Esophagus muscularis mucosa (tissue), 4 donors: ENCODE measurements at places on chromosomes 4 and X.
A peak's percentile ranks its signal among the peaks of the same experiment; 100 is the strongest.

DNA sequence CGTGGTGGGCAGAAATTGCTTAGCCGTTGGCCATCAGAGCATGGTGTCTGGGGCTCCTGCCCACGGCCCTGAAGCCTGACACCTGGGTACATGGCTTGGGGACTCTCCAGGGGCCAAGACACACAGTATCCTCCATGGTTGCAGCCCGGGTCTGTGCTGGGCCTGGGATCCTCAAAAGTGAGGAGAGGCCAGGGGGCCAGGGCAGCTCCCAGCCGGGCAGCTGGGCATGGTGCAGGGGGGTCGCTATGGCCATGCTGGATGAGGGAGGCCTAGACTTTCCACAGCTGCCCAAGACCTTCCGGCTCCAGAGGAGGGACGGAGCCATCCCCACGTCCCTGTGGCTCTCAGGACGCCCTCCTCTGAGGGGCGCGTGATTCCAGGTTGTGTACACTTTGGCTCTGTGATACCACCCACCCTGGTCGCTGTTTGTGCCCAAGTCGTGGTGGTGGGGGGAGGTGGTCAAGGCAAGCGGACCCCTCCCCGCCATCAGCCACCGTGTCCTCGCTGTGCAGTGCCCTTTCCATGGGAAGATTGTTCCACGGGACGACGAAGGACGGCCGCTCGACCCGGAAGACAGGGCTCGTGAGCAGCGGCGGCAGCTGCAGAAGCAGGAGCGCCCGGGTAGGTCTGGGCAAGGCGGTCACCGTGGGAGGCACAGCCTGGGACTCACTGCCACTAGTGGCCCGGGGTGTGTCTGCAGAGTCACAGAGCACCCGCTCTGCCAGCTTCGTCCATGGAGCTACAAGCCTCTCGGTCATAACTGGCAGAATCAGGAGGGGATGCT lies 25.7 kb downstream of the NKX1-1 start:
- no peak for DNase-seq

GRCh38 chr4:123581802-123582201 lies 185.2 kb downstream of the SPRY1 start:
- DNase-seq = no peak

DNA sequence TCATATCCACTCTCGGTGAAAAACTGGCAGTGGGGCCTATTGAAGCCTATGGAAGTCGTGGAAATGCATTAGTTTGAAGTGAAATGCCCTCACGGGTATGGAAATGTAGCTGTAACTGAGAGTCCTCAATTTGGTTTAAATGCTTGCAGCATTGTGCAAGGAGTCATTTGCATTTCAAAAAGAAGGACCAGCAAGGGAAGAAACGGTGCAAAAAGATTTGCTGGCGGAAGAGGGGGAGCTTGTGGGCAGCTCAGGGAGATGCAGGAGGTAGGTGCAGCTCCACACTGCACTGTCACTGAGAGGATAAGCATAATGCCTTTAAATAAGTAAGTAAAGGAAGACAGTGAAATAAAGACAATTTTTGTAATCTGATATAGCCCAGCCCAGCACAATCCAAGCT lies 400.4 kb upstream of the DIPK2B start:
- no peak for DNase-seq

DNA sequence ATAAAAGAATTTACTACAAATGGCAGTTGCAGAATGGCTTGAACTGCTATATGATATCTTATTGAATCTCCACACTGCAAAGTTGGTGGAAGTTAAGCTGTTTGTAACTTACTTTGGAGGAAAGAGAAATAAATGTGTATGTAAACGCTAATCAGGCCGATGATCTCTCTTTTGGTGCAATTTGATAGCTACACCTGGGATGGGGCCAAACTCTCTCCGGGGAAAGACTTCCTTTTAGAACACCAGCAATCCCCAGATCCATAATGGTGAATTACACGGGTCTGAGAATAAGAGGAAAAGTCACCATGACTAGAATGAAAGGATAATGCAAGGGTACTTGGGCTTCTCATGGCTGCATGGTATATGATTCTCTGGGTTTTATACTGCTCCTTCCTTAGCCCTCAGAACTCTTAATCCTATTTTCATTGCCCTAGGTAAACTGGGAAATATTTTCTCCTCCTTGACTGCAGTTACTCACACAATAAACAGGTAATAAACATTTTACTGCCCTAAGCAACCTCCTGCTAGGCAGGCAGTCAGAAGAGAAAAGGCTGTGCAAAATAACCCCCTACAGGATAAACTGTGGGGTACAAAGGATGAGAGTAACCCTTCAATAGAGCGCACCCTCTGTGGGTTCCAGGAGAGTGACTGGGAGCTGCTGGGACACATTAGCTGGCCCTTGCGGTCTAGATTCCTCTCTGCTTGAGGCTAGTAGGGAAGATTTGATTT lies 109.3 kb downstream of the MGST2 start:
- no peak for DNase-seq

GRCh38 chr4:6153874-6154273 lies 46.5 kb downstream of the JAKMIP1 start:
- no peak for DNase-seq

DNA sequence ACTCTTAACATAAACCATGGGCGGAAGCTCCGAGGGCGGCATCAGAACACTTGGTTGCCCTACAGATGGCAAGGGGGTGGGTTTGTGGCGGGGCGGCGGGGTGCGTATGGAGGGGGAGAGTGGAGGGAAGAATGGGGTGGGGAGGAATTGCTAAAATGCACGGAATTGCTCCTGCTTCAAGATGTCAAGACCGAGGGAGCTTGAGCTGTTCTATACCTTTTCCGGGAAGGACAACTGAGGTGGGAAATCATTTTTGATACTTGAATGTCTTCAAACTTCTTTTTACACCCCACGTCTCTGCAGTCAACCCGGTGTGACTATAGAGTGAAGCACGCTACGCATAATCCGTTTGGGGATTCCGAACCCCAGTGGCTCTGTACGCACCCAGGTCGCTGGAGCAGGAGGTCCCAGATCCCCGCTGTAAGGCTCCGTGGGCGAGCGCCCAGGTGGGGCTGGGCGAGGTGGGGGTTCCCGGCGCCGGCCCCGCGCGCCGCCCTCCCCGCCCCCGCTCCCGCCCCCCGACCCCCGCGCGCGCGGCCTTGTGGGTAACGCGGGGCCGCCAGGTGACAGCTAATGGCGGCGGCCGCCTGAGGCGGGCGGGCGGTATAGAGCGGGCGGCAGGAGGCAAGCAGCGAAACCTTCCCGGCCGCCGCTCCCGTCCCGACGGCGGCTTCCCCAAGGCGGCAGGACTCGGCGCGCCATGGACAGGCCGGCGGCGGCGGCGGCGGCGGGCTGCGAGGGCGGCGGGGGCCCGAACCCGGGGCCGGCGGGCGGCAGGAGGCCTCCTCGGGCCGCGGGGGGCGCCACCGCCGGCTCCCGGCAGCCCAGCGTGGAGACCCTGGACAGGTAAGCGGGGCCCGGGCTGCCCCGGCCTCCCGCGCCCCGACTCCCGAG lies at the start of gene MTMR1:
TSS of gene MTMR1 (plus strand) at position 566 of the 894 bp plus-strand sequence. CDS start at position 701, 135 bp downstream.
- DNase-seq = no peak

- DNase-seq = no peak
Observed at GRCh38 chrX:109958266-109958665, 44.6 kb upstream of the TMEM164 start.

GRCh38 chrX:40016749-40017148 lies 81.0 kb downstream of the BCOR start:
- no peak for DNase-seq

DNA sequence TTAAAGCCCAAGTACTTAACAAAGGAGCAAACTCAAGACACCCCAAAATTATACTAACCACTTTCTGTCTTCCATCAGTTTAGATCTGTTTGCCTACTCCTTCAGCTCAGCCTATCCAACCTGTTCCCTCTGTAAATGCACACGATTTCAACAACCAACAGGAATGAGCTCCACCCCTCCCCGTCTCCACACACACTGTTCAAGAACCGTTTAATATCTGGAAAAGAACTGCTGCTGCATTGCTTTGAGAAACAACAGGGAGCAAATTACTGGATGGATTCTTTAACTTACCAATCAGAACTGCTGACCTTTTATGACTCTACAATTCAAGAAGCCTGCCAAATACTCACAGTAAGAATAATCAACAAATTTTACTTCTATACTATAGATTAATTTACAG lies 87.0 kb downstream of the FBXW7 start:
- no peak for DNase-seq

GRCh38 chrX:153925739-153926551 lies at the start of gene ARHGAP4:
ARHGAP4 (minus strand) TSS chrX:153926264; CDS start chrX:153926202, 62 bp downstream.
- no peak for DNase-seq

GRCh38 chr4:83197555-83198235 lies 83.2 kb upstream of the PLAC8 start:
- no peak for DNase-seq

GRCh38 chrX:44343412-44344141 lies at the start of gene EFHC2:
EFHC2 (minus strand) TSS chrX:44343672; CDS start chrX:44343588, 84 bp downstream.
- DNase-seq = no peak

- no peak for DNase-seq
Observed at GRCh38 chrX:108642273-108642628, 94.1 kb downstream of the IRS4 start.

- DNase-seq = no peak
Observed at GRCh38 chrX:31331928-31332327, 260.1 kb upstream of the FTHL17 start.

DNA sequence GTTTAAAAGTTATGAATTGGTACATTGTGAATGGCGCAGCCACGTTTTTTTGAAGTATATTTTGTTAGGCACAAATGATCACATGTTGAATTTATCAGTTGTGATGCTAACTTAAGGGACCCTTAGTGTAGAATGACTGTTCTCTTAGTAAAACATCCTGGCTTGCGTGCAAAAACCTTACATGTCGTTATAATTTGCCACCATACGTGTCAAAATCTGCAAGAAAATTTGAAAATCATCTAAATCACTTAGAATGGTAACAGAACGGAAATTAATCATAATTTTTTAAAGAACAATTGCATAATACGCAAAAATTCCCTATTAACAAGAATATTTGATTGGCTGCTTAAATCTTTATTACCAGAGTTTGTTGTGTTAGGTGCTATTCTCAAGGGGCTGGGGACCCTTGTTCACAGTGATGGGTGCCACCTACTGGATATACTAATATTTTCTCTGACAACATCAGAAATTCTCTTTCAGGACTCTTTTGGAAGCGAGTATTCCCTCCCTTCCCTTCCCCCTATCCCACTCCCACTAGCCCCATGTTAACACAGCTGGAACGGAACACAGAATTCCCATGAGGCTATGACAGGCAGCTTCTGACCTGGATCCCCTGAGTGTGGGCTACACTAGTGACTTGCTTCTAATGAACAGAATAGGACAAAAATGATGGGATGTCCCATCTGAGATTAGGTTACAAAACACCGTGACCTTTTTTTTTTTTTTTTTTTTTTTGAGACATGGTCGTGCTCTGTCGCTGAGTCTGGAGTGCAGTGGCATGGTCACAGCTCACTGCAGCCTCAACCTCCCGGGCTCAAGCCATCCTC lies 71.8 kb downstream of the SUPT20HL2 start:
- no peak for DNase-seq

DNA sequence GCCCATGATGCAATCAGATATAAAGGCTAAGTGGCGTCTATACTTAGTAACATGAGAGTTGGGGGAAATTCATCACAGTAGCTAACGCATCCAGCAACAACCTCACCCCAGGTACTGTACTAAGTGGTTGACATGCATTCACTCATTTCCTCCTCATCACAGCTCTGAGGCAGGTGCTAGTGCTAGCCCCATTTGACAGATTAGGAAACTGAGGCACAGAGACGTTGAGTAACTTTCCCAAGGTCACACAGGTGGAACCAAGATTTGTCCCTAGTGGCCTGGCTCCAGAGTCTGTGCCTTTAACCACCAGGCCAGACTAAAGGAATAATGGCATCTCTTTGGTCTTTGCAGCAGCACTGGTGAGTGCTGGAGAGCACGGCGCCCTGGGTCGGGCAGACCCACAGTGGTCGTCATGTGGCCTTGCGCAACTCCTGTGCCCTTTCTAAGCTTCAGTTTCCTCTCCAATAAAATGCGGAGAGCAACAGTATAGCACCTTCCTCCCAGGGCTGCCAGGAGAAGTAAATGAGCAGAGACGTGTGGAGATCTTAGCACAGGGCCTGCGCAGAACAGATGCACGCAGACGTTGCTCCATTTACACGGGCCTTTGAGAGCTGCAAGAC lies 186.4 kb downstream of the BCOR start:
- no peak for DNase-seq

GRCh38 chr4:147311956-147312355 lies 168.9 kb upstream of the EDNRA start:
- DNase-seq = no peak

DNA sequence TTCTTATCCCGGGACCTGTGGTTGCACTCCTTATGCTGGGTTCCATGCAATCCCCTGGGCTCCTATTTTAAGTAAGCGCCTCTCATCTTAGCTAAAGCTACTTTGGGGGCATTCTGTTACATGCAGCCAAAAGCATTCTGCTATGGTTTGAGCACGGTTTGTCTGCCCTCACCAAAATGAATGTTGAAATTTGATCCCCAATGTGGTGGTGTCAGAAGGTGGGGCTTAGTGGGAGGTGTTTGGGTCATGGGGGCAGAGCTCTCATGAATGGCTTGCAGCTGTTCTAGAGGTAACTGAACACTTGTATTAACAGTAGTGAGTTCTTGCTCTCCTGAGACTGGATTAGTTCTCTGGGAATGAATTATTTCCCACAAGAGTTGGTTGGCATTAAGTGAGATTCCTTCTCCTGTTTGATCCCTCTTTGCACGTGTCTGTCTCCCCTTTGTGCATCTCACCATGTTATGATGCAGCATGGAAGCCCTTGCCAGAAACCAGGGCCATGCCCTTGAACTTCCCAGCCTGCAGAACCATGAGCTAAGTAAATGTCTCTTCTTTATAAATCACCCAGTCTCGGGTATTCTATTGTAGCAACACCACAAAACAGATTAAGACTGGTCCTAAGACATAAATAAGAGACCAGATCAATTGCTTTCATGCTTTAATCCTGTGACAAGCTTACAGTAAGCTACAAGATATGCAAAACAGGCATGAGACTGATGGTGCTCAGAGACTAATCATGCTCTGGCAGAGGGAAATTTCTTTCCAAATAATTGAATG lies 141.8 kb downstream of the TSPAN5 start:
- peak; percentile 70 for DNase-seq

GRCh38 chr4:186201535-186202230 lies 10.3 kb downstream of the CYP4V2 start:
- DNase-seq = no peak

DNA sequence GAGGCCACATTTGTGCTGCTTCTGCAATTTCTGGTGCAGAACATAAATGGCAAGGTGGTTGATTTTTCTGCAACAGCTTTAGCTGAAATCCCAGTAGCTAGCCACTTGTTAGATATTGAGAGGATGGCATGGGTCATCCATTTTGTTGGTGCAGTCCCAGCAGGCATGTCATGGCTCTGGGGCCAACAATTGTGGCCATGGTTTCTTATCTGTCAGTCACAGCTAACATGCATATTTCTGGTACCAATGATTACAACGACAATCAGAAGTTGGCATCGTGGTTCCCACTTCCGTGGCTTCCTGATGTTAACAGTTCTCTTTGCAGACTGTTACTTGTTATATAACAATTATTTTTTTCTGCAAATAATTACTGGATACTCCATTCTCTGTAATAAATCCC lies 42.8 kb upstream of the PRKG2 start:
- no peak for DNase-seq

- no peak for DNase-seq
Observed at GRCh38 chr4:156829201-156829873, 142.3 kb downstream of the PDGFC start.

- no peak for DNase-seq
Observed at GRCh38 chr4:102402223-102402622, 56.9 kb upstream of the SLC39A8 start.
